Omental fat pad (tissue), 4 donors: ENCODE measurements at places on chromosomes 4 and X.
A peak's percentile ranks its signal among the peaks of the same experiment; 100 is the strongest.

DNA sequence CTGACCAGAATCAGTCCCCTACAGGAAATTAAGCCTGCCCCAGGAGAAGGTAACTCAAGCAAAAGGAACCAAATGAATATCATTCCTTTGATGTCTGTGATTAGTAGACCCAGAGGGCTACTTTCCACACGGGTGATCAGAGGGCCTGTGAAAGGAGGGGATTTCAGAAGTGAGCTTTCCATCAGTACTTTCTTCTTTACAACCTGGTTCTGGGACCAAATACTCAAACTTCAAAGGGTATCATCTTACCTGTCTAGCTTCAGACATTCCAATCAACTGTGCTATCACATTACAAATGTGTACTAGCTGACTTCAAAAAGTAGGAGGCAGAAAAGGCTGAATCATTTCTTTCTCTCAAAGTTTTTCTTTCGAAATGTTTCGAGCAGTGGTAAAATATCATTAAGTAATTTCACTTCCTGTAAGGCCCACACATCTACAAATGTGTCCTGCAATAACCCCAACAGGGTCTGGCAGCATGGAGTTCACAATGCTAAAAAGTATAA, 23.9 kb downstream of the ACSL4 start:
- no peak for DNase-seq

- DNase-seq = peak; percentile 25
Observed at GRCh38 chr4:1194010-1194900, 21.9 kb upstream of the SPON2 start.

DNA sequence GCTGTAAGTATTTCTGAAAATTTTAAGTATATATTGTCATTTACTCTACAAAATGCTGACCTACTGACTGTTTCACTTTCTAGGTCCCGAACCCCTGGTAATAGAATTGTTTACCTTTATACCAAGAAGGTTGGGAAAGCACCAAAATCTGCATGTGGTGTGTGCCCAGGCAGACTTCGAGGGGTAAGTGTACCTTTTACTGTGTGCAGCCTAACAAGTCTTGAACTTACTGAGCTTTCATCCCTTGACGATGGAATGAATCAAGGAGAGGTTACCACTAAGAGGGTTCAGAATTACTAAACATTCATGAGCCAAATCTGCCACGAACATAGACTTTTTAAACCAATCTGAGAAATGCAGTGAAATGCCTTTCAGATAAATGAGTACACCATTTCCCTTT, 1.6 kb downstream of the RPL34 start:
- DNase-seq = no peak

DNA sequence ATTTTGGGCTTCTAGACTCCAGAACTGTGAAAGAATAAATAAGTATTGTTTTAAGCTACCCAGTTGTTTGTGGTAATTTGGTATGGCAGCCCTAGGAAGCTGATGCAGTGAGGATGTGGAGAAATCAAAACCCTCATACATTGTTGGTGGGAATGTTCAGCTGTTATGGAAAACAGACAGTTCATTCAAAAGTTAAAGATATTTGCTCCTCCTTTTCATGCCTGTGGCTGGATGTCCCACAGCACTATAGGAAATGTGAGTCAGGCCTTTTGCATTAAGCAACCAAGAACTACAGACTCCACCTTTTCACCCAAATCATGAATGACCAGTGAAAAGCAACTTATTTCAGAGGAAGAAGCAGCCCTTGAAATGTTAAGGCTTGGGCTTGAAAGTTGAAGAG, 6.7 kb downstream of the BBS12 start:
- no peak for DNase-seq

GRCh38 chr4:81963015-81963762, 410.6 kb downstream of the HNRNPD start:
- DNase-seq = no peak

- DNase-seq = no peak
Observed at GRCh38 chr4:31194823-31195222, 474.7 kb downstream of the PCDH7 start.

GRCh38 chrX:18721683-18722499, 14.4 kb downstream of the PPEF1 start:
- DNase-seq = no peak

- no peak for DNase-seq
Observed at GRCh38 chr4:41534404-41534803, 3.6 kb upstream of the LIMCH1 start.

GRCh38 chr4:27966664-27967063, 1106.0 kb downstream of the STIM2 start:
- DNase-seq = no peak

GRCh38 chr4:101807351-101807750, 16.8 kb downstream of the BANK1 start:
- DNase-seq = no peak

DNA sequence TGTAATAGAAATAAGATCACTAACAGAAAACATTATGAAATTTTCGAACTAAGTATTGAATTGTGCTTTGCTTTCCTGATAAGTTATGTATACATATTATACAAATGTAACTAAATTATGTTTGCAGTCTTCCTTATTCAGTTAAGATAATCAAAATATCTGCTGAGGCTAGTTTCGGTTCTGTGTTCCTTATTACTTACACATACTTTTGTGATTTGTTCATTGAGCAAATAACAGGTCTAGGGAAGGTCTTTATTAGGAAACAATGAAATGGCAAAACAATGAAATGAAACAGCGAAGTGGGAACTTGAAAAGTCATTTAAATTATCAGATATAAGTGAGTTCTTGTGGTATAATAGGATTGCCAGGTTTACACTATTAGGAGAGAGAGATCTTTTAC, 352.4 kb downstream of the GRIA2 start:
- DNase-seq = no peak

GRCh38 chrX:34371754-34372153, 239.6 kb upstream of the FAM47A start:
- no peak for DNase-seq

DNA sequence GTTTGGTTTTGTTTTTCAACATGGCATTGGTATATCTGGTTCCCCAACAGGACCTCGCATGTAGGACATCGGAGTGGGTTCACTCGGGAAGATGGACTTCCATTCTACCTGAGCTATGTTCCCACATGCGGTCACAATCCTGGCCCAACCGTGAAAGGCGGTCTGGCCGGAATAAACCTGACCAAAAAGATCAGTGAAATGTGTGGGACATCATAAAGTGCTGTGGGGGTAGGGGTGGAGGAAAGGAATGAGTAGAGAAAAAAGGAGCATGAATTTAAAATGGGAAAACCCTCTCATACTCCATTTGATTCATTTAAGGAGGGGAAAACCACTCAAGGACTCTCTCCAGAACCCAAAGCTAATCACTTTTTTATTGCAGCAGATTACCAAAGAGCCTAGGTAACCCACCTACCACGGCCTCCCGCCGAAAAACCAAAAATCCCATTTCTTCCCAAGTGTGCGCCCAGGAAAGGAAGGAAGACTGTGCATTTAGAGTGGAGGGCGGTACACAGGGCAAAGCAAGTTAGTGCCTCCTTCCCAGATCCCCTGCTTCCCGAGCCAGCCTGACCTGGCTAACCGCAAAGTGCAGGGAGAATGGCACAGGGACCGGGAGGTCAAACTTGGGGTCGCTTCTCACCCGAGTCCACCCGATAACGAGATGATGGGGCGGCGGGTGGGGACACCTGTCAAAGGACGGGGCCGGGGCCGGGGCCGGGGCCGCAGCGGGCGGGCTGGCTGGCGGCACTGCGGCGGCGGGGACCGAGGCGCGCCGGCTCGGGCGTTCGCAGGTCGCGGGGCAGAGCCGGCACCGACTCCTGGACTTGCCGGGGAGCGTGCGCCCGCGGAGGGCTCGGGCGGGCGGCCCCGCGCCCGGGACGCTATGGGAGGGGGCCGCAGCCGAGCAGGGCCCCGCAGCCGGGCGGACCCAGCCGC, 669 bp downstream of the TMEM150C start:
- DNase-seq = no peak

- DNase-seq = no peak
Observed at GRCh38 chrX:56281789-56282188, 49.6 kb downstream of the KLF8 start.

GRCh38 chrX:133516686-133517085, 101.4 kb upstream of the GPC4 start:
- DNase-seq = no peak

DNA sequence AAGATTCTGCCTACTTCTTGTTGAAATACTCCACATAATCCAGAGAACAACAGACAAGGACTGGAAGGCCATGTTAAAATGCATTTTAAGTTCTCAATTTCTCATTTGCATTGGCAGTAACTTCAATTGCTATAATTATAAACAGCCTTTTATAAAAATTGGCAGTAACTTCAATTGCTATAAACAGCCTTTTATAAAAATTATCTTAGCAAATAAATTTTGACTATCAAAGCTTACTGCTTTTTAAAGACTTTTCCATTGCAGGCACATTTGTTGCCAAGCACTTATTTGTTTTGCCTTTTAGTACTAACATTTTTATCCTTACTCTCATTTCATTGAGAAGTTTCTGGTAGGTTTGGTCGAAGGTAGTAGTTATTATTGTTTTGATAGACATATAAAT, 17.8 kb downstream of the SCFD2 start:
- DNase-seq = no peak

GRCh38 chr4:41660352-41660751, 88.2 kb downstream of the PHOX2B start:
- no peak for DNase-seq

DNA sequence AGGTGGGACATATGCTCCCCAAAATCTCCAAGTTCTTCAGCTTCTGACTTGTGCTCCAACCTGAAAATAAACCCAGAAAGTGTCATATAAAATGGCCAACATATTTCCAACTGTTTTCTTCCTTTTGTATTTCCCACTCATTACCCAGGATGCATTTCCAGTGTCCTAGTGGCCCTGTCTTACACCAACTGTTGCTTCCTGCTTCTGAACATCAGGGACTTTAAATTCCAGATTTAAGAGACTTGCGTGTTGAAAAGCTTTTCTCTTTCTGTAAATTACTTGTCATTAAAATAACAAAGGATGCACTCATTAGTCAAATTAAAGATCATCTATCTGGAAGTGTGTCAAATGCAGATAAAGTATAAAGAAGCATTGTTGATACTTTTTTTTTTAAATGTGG, 19.9 kb downstream of the MID1 start:
- no peak for DNase-seq
